Hepatocyte (in vitro differentiated cells): ENCODE measurements at places on chromosomes 5 and 9. TPM values are rescaled to one million over a fixed set of nuclear protein-coding genes. Genes with fewer than 3 reads are reported as not detected.

DNA sequence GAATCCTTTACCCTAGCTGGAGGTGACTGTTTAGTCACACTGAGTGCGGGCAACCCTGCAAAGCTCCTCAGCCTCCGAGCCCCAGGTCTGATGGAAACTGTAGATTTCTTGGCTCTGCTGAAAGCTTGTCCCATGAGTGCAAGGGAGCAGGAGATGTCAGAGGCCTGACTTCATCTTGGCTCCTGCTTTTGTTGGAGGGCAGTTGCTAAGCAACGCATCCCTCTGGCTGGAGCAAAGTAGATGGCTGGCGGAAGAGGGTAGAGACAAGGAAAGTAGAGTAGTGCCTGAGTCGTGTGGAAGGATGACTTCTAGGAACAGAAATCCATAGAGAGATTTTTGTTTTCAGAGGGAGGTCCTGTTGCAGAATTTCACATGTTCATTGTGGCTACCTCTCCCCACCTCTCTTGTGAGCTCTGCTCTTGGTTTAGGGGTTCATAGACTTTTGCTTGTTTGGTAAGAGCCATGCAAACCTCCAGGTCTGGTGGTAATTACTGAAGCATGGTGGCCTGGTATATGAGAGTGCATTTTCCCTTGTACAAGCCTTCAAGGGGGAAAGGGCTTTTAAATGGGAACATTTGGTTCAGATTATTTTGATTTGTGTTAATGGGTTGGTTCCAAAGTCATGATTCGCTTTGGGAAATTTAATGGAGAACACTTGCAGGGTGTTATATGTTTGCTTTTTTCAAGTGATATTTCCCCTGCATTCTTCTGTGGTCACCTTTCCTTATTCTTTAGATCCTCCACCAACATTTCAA, 71.5 kb downstream of the ARHGAP26 start:
- no peak for DNase-seq

DNA sequence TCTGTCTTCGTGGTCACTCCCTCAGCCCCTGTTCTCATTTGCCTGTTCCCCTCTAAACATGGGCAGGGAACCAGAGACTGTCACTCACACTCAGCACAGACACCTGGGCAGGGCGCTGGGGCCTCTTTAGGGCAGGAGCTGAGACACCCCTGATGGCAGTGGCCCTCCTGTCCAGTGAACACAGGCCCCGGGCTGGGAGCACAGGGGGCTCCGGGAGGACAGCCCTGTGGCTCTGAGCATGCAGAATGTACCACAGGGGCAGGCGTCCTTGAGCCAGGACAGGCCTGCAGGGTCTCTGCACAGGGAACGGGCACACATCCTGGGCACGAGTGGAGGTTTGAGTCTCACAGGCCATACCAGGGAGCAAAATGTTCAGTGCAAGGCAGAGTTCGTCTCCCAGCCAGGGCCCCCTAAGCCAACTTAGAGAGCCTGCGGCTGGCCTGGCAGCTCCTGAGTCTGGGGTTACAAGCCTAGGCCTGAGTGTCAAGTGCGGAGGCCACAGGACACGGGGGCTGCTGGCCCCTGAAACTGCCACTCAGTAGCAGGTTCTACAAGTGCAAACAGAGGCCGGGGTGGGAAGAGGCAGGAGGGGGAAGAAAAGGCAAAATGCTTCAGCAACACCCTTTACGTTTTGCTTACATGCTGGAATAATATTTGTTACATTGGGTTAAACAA, 55.9 kb upstream of the NKD2 start:
- no peak for DNase-seq

The P4HA2 gene
- total RNA-seq = 139 and 140 TPM in 2 replicates

The CCL27 gene
- not detected in 2 replicates for total RNA-seq

The WNT8A gene
- not detected in 2 replicates for total RNA-seq

The TMC1 gene
- 0.20 TPM in 1 of 2 replicates, not detected in the other for total RNA-seq

DNA sequence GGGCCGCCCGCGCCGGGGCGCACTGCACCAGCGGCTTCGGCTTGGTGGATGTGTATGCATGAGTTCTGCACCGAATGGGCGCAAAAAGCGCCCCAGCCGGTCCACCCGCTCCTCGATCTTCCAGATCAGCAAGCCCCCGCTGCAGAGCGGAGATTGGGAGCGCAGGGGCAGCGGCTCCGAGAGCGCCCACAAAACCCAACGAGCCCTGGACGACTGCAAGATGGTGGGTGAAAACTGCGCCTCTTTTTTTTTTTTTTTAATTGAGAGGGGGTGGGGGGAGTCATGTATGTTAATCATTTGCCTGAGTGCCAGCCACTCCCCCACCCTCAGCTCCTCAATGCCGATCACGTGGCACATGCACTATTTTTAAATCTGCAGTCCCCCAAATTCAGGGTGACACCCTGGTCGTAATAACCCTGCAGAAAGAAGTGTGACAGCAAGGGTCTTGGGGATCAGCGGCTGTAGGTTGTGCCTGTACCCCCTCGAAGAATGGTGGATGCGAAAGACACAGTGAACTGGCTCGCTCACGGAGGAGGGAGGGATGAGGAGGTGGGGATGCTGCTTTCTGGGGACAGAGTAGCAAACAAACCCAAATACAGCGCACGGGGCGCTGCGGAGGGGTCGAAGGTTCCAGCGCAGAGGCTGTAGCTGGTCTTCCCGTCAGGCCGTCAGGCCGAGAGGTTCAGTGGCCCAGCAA, 900 bp downstream of the RGS7BP start:
- no peak for DNase-seq

GRCh38 chr5:37133939-37134338, 115.2 kb downstream of the CPLANE1 start:
- no peak for DNase-seq

The LAMC3 gene
- 12.4 and 29.5 TPM in 2 replicates for total RNA-seq

DNA sequence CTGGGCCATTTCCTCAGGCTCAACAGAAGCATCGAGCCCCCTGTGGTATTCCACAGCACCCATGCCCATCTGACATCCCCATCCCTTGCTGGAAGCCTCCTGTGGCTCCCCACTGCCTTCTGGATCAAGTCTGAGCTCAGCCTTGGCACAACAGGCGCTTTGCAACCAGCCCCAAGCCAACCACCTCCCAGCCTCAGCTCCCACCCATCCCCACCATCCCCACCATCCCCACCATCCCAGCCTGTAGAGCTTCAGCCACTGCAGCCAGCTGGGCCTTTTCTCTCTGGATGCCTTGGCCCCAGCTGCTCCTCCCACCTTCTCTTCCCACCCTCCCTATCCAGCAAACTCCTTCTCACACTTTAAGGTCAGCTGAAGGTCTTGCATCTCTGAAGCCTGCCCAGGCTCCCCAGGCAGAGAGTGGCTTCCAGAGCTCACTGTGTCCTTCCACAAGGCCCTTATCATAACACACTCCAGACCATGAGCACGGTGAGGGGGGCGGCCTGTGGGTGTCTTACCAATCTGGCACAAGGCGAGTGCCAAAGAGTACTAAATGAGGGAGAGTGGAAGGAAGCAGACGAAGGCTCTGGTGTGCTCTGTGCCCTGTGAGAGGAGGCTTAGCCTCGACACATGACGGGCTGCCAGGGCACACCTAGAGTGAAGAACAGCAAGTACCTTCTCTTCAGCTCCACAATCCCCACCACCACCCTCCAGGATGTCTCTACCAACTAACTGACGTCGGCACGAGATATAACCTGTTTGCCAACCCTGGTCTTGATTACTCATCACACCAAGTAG, 6.5 kb downstream of the HIGD2A start:
- DNase-seq = peak; percentile 42
